ENCODE measurements at places on chromosomes 5 and 9. TPM values are rescaled to one million over a fixed set of nuclear protein-coding genes. Genes with fewer than 3 reads are reported as not detected.

DNA sequence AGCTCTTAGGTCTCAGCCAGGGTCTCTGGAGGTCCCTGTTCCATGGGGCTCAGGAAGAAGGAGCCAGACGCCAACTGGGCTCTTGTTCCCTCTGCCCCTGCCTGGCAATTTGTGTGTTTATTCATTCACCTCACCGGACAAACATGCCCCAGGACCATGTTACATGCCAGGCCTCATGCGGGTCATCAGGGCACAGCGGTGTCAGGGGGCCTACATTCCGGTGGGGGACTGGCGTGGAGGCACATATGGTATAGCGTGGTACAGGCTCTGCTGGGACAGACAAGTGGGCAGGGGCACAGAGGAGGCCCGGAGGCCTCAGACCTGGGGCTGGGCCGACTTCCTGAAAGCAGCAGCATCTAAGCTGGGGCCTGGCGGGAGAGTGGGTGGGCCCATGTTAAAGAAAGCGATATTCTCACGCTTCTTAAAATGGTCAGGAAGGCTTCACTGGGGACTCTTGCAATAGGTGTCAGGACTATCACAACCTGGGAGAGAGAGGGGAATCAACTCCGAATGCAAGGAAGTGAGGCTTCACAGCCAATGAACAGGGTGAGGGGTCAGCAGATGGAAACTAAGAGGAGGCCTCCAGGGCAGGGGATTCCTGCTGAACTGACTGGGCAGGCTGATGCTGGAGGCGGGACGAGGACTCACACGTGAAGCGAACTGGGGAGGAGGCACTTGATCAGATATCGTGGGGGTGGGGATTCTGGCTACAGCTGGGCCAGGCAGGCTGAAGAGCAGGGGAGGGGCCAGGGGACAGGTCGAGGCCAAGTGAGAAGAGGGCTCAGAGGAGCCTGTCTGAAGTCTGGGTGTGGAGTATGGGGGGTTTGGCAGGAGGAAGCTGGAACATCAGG, 41.9 kb downstream of the NCS1 start:
- no peaks in the 10 kb centered on the region for H3K27me3 ChIP-seq
- H3K27ac ChIP-seq, result no peak overlapping the region
- peaks cover 14% of the 10 kb centered on the region for H3K4me1 ChIP-seq
- H3K4me3 ChIP-seq, result no peak overlapping the region

DNA sequence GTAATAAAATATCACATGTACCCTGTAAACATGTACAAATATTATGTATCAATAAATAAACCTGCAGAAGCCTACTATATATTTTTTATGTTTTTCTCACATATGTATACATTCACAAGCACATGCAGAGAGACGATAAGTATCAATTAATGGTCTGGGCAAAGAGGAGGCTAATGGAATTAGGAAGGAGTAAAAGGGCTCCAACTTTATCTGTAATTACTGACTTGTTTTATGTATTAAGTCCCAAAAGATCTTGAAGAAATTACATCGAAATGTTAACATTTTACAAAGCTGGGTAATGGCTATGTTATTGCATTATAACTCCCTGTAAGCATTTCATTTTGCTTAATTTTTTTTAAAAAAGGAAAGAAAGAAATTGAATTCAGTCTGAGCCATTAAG, 78.0 kb downstream of the LPAR1 start:
- no peaks in the 10 kb centered on the region for H3K4me1 ChIP-seq
- no peak for DNase-seq
- no peak overlapping the region for H3K4me3 ChIP-seq
- H3K27ac ChIP-seq, result no peak overlapping the region
- H3K36me3 ChIP-seq, result no peaks in the 10 kb centered on the region

GRCh38 chr9:76032038-76032796, 141.7 kb downstream of the PCSK5 start:
- no peak overlapping the region for H3K4me3 ChIP-seq
- H3K27ac ChIP-seq, result no peak overlapping the region
- no peaks in the 10 kb centered on the region for H3K27me3 ChIP-seq
- peaks cover 3% of the 10 kb centered on the region for H3K4me1 ChIP-seq

DNA sequence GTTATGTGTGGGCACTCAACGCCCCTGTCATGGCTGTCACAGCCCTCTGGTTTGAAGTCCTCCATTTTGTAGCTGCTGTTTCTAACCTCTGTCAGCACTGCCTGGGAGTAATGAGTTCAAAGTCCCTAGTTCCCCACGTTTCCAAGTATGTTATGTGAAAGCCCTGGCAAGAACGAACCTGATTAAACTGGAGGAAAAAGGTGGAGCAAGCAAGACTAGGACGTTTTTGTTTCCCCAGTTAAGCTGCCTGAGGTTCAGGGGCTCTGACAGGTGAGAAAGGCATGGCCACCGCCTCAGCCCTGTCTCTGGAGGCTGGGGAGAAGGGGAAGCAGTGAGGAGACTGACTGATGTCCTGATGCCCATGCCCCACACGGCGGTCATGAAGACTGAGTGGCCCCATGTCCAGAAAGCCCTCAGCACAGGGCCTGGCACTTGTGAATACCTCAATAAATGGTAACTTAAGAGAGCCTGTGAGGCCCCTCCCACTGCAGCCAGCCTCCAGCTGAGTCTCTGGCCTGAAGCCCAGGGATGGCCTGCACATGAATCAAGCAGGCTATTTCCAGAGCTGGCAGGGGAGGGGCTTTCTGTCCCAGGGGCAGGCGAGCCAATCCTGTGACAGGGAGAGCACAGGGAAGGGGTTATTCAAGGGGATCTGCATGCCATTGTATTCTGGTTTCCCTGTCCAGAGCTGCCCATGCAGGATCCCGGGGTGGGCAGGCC, 61.8 kb downstream of the PFDN1 start:
- H3K27ac ChIP-seq, result peak overlapping the region; percentile 45
- H3K36me3 ChIP-seq, result no peaks in the 10 kb centered on the region
- H3K4me3 ChIP-seq, result no peak overlapping the region
- peaks cover 30% of the 10 kb centered on the region for H3K4me1 ChIP-seq
- DNase-seq, result peak; percentile 87

DNA sequence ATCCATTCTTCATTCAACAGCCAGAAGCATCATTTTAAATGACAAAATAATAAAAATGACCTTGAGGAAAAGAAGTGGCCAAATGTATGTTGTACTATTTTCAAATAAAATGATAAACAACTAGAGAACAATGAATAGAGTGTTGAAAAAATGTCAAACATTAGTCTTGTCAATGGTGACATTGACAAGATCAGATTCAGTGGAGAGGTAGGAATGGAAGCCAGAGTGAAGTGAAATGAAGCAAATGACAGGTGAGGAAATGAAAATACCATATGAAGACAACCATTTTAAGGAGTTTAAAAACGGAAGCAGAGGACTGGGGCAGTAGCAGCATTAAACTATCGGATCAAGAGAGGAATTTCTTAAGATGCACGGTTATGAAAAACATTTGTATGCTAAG, 38.2 kb upstream of the COX7C start:
- H3K4me3 ChIP-seq, result no peak overlapping the region
- H3K36me3 ChIP-seq, result no peaks in the 10 kb centered on the region
- H3K27me3 ChIP-seq, result no peaks in the 10 kb centered on the region
- no peak for DNase-seq
- H3K27ac ChIP-seq, result no peak overlapping the region

CYSRT1 gene
- 1.3 TPM for total RNA-seq

GRCh38 chr5:56545016-56545415, 270.3 kb upstream of the MAP3K1 start:
- H3K4me1 ChIP-seq, result peaks cover 4% of the 10 kb centered on the region
- no peak overlapping the region for H3K27ac ChIP-seq
- DNase-seq, result no peak
- H3K36me3 ChIP-seq, result no peaks in the 10 kb centered on the region
- H3K27me3 ChIP-seq, result no peaks in the 10 kb centered on the region

GRIN3A gene
- total RNA-seq, result not detected

GRCh38 chr9:81596679-81597418, 92.5 kb downstream of the TLE1 start:
- peaks cover 16% of the 10 kb centered on the region for H3K4me1 ChIP-seq
- H3K27me3 ChIP-seq, result no peaks in the 10 kb centered on the region
- no peak overlapping the region for H3K27ac ChIP-seq

DMGDH gene
- not detected for total RNA-seq

IL33 gene
- total RNA-seq, result not detected

PFN3 gene
- total RNA-seq, result not detected

KCNV2 gene
- not detected for total RNA-seq
